CD4-positive, CD25-positive, alpha-beta regulatory T cell (primary cell): ENCODE measurements at places on chromosomes 6 and 20.

GRCh38 chr6:11042750-11043377 lies 1.2 kb downstream of the ELOVL2 start:
- DNase-seq: no peak

DNA sequence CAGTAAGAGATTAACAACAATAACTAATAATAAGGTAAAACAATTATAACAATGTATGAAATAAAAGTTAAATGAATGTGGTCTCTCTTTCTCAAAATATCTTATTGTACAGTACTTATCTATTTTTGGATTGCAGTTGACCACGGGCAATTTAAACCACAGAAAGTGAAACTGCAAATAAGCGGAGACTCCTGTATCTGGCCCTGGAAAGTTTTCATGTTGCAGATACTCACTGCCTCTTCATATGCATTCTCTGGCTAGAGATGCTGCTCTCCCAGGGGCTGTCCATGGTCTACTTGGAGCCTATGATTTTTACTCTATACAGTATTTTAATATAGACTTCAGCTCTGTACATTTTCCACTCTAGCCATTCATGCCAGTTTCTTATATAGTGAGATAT lies 230.8 kb downstream of the FUT9 start:
- no peak for DNase-seq

DNA sequence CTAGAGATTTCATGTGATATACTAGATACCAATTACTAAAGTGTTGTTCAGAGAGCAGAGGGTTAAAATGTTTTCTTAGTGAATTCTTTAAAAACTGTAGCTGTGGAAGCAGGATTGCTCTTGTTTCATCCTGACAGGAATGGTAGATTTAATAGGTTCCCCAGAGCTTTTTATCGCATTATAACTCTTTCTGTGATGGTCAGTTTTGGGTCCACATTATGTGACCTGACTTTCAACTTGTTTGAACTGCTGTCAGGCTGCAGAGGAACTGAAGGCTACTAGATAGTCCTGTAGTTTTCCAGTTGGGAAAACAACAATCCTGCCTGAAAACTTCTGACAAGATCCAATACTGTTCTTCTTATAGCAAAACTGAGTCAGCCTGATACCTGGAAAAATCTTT lies 329.3 kb upstream of the FLRT3 start:
- DNase-seq: no peak

- DNase-seq: no peak
These were observed 98.1 kb upstream of the AKAP12 start for GRCh38 chr6:151141685-151142084.

DNA sequence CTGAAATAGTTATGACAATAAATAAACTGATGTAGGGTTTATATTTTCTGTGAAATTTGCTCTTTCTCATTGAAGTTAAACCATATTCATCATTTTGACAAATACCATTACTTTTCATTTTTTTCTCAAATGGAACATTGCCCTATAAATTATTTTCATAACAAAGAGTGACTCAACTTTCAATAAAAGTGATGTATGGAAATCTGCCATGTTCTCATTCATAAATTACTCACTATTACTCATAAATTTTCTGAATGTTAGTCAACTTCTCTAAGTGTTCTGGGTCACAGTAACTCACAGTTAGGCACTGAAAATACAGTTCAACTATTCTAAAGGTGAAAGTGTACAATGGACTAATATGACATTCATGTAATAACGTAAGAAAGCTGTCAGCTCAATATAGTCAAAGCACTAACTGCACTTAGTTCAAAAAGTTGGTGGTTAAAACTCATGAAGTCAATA lies 19.0 kb upstream of the STX11 start:
- peak; percentile 26 for DNase-seq

- no peak for DNase-seq
These were observed 13.6 kb downstream of the GLYATL3 start for GRCh38 chr6:49513153-49513989.

- no peak for DNase-seq
These were observed 199.4 kb downstream of the FOXA2 start for GRCh38 chr20:22384978-22385377.

DNA sequence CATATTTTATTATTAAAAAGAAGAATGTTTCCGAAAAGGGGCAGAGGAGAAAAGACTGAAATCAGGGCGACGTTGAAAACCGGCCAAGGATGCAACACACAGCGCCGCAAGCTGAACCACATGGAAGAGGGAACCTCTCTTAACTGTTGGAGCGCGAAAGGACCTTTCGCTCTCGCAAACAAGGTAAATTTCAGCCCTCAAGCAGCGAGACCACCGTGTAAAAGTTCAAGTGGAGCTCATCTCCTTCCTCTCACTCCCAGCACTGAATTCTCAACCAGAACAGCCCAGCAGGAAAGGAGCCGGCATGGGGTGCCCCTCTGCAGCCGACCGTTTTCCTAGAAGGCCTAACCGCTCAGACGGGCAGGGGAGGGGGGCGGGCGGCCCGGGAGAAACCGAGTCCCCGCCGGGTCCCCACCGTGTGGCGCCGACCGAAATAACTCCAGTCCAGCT lies 621 bp downstream of the GPR63 start:
- DNase-seq: no peak

GRCh38 chr20:50980851-50981713 lies 22.5 kb downstream of the MOCS3 start:
- peak; percentile 47 for DNase-seq

- DNase-seq: no peak
These were observed 25.9 kb downstream of the GLP1R start for GRCh38 chr6:39074486-39074885.

GRCh38 chr6:144062786-144063185 lies 32.6 kb downstream of the SF3B5 start:
- DNase-seq: no peak

- no peak for DNase-seq
These were observed 2.5 kb downstream of the RRAGD start for GRCh38 chr6:89409461-89410035.

DNA sequence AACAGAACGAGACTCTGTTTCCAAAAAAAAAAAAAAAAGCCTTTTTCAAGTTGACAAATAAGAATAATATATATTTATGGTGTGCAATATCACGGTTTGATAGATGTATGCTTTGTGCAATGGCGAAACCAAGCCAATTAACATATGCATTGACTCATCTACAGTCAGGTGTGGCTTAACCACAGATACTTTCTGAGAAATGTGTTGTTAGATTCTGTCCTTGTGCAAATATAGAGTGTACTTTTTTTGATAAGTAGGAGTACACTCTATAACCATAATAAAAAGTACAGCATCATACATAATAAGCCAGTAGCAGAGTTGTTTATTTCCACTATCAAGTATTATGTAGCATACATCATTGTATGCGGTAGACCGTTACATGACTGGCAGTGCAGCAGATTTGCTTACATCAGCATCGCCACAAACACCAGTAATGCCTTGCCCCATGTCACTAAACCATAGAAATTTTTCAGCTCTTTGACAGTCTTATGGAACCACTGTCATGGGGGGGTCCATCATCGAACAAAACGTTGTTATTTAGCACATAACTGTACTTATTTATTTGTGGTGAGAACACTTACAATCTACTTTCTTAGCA lies 59.2 kb downstream of the TMEM170B start:
- no peak for DNase-seq

GRCh38 chr6:11428895-11429294 lies 108.7 kb upstream of the TMEM170B start:
- no peak for DNase-seq

- no peak for DNase-seq
These were observed 74.7 kb downstream of the CD83 start for GRCh38 chr6:14192216-14192788.

- DNase-seq: peak; percentile 69
These were observed 15.0 kb upstream of the IFNGR1 start for GRCh38 chr6:137233911-137234863.

DNA sequence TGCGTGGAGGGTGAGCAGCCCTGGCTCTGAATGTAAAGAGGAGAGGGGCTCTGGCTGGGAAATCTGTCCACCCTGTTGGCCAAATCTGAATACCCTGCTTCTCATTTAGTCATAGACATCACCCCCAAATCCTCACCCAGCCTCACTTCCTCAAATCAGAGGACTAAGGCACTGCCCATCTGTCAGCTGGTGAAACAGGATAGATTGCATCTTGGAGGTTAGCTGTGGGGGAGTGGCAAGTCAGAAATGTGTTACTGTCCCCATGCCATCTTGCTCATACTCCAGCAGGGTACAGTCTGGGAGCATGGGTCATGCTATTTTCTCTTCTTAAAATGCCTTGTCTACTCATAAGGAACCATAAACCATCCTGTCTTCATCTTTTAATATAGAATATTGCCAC lies 9.5 kb upstream of the DTNBP1 start:
- no peak for DNase-seq

DNA sequence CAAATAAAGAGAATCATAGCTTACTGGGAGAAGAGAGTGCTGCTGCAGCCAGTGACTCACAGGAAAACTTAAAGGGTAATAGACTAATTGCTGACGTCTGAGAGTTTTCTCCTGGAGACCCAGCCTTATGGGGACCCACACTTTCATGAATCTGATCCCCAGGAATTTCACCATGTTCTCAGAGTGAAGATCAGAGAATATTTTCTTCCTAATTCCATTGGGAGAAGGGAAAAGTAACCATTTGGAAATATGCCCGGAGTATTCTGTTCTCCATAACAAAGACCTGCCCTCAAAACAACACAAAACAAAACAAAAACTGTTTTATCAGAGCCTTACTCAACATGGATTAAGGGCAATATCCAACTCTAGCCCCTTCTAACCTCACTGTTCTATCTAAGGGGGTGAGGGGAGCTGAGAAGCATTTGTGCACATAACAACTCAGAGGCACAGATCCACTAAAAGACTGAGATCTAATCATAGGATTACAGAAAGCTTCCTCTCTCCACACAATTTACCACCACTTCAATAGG lies 168.2 kb upstream of the SSTR4 start:
- no peak for DNase-seq

DNA sequence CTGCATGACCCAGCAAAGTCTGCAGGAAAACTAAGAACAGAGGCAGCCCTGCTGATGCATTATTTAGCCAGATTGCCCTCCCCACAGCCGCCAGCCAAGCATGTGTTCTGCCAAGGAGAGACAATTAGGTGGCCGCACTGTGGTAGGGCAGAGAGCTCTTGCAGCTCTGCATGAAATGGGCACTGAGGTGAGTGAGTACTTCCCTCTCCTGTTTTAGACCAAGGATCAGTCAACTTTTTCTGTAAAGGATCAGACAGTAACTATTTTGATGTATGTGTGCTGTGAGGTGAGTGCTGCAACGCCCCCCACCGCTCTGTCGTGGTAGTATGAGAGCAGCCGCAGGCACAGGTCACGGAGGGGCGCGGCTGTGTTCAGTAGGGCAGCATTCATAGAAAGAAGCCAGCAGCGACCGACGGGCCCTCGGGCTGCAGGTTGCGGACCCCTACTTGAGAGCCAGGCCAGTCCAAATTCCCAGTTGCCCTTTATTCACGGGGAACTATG lies 23.8 kb upstream of the FAM50B start:
- no peak for DNase-seq

- DNase-seq: no peak
These were observed 23.8 kb downstream of the MAN1A1 start for GRCh38 chr6:119325559-119326265.

DNA sequence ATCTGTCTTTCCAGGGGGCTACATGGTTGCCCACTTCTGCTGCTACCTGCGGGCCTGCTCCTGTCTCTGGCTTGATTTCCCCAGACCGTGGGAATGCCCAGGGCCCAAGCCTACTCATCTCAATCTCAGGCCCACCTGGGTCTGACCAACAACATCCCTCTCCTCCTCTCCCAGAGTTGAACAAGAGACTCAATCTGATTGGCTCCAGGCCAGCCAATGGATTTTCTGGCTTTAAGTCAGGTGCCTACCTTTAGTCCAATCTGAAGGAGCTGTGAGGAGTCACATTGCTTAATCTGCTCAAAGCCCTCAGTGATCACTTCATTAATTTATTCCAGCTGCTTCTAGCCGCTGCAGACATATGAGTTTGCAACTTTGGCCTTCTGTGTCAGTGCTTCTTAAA lies 162.4 kb upstream of the KCNG1 start:
- DNase-seq: no peak

DNA sequence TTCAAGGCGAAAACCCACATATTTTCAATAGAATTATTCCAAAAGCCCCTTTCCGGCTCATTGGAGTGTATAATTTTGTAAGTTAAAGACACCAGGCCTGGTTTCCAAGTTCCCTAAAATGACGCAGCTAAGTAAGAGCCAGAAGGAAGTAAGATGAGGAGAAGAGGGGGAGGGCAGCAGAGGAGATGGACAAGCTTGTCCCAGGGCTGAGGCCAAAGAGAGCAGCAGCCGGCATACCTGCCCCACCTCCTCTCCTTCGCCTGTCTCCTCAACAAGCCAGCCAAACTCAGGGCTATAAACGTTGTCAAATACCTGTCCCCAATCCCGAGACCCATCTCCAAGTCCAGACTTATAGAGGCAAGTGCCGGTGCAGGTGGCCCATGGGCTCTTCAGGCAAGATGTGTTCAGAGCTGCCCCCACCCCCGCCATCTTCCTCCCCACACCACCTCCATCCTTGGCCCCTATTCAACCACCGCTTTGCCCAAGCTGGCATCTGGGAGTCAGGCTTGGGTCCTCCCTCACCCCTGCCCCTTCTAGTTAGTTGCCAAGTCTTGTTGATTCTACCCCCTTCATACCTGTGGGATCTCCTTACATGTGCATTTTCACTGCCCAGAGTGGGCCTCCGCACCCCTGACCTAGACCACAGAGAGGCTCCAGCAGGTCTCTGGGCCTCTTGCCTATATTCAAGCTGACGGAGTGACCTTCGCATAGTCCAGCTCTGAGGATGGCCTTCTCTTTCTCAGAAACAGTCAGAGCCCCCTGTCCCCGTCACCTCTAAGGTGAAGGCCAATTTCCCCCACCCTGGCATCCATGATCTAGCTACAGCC lies 75.7 kb upstream of the SIRPA start:
- no peak for DNase-seq

DNA sequence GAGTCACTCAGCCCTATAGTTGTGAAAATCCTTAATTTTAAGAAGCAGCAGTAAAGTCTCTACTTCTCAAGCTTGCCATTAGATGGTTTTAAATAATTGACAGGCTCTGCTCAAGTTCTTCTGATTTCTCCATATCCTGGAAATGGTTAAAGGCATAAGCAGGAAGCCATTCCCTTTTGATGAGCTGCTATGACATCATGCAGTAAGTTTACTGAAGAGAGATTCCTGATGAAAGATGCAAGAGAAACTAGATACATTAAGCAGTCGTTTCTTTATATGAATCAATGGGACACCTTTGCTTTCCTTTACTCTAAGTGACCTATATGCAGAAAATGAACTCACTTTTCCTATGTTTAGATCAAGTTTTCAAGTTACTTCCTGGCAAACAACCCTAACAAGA lies 9.8 kb downstream of the POPDC3 start:
- no peak for DNase-seq
